ENCODE measurements at places on chromosomes 11 and 22. TPM values are rescaled to one million over a fixed set of nuclear protein-coding genes. Genes with fewer than 3 reads are reported as not detected.
A peak's percentile ranks its signal among the peaks of the same experiment; 100 is the strongest.

The GUCY1A2 gene
- not detected for total RNA-seq

DNA sequence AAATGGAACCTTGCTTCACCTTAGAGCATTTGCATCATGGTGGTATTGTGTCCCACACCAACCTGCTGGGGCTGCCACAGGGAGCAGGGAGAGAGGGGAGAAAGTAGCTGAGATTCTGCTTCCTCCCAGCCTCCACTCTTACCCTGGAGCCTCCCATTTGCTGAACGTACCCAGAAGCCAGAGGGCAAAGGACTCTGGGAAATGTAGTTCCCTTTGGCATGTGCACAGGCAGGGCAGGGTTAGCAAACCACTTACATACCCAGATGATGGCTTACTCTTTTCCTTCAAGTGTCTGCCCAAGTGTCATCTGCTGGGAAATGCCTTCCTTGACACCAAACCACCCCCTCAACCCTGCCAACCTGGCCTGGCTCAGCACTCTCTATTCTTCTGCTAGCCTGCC, 16.9 kb downstream of the SMIM38 start:
- H3K36me3 ChIP-seq = peaks cover 2% of the 10 kb centered on the region
- H3K27me3 ChIP-seq = no peaks in the 10 kb centered on the region
- no peaks in the 10 kb centered on the region for H3K4me1 ChIP-seq

GRCh38 chr11:122665861-122666260, 10.3 kb downstream of the UBASH3B start:
- H3K36me3 ChIP-seq = peaks cover 11% of the 10 kb centered on the region
- no peaks in the 10 kb centered on the region for H3K27me3 ChIP-seq
- no peak overlapping the region for H3K27ac ChIP-seq
- no peak for DNase-seq
- peaks cover 55% of the 10 kb centered on the region for H3K4me1 ChIP-seq

DNA sequence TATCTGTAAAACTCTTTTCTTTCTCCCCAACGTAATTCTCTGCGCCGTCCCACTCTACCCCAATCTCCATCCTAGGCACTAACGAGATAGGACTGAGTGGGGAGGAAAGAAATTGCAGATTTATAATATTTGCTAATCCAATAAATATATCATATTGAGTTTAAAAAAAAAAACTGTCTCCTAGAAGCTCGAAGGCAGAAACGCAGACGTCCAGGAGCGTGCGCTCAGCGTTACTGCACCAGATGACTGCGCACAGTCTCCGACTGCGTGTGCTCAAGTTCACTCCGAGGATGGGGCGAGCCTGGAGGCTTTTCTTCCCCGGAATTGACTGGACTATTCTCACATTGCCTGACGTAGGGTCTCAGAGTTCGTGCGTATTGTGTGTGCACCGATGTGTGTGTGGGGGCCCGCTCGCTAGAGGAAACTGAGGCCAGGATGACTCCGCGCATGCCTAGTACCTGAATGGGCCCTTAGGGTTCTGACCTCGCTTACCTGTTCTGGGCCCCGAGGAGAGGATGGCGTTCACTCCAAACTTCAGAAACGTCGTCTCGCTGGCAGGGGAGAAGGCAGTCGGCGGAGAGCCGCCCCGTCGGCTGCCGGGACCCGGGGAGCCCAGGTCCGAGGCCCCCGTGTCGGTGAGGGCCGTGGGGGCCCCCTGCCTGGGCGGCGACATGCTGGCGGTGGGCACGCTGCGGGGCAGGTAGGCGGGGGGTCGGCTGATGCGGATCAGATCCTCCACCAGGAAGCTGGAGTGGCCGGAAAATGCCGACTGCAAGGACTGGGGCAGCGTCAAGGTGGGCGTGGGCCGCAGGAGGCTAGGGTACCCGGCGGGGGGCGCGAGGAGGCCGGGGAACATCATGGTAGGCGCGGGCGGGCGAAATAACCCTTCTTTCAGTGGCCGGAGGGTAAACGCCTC, 551 bp downstream of the DBX1 start:
- H3K27me3 ChIP-seq = peaks cover 76% of the 10 kb centered on the region
- no peak for DNase-seq
- peak overlapping the region; percentile 13 for H3K4me3 ChIP-seq
- no peak overlapping the region for H3K27ac ChIP-seq
- peaks cover 36% of the 10 kb centered on the region for H3K4me1 ChIP-seq

GRCh38 chr22:33350491-33350890, 292.3 kb upstream of the SYN3 start:
- no peak for DNase-seq
- H3K4me3 ChIP-seq = no peak overlapping the region
- H3K27ac ChIP-seq = no peak overlapping the region
- H3K4me1 ChIP-seq = no peaks in the 10 kb centered on the region
- H3K27me3 ChIP-seq = no peaks in the 10 kb centered on the region
- no peaks in the 10 kb centered on the region for H3K36me3 ChIP-seq
